ENCODE measurements at places on chromosomes 12 and 14.

DNA sequence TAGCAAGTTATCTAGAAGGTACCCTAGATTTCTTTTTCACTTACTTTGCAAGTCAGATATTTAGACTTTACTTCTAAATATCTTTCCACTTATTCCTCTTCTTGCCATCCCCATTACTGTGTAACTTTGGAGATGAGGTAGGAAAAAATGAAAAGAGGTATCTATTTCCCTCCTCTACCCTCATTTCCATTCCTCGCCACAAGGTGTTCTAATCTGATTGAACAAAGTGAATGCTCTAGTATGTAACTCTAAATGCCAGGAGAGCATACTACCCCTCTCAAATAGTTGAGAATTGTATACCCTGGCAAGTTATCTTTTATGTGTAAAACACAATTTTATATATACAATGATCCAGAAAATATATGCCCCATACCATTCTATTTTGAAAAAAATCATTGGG is 1.7 kb upstream of the LDHB start:
- DNase-seq: peak; percentile 20

- DNase-seq: no peak
Measured at GRCh38 chr12:81245458-81245857, 167.6 kb downstream of the ACSS3 start.

DNA sequence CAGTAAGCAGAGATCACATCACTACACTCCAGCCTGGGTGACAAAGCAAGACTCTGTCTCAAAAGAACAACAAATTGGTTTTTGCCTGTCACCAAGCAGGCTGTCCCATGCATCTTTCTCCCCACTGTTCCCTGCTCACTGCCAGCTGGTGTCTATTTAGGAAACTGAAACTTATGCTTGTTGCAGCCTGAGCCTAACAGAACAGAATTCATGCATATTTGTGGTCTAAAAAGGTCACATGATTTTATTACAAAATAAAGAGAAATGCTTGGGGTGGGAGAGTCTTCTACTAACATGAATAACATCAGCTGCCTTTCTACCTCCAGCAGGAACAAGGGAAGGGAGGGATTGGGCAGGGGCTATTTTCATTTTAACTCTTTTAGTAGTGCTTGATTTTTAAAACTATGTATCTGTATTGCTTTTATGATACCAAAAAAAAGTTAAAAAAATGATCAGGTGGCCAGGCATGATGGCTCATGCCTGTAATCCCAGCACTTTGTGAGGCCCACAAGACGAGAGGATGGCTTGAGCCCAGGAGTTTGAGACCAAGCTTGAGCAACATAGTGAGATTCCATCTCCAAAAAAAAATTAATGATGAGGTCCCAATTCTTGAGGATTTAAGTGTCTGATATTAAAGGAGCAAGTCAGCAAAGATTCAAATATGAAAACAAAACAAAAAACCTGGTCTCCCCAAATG is 923 bp downstream of the STAT2 start:
- peak; percentile 54 for DNase-seq

GRCh38 chr14:81446279-81447007 is 46.3 kb upstream of the STON2 start:
- no peak for DNase-seq

- DNase-seq: peak; percentile 20
Measured at GRCh38 chr14:74459289-74459946, 33.4 kb upstream of the SYNDIG1L start.

GRCh38 chr14:97264516-97265230 is 467.5 kb downstream of the VRK1 start:
- DNase-seq: no peak

DNA sequence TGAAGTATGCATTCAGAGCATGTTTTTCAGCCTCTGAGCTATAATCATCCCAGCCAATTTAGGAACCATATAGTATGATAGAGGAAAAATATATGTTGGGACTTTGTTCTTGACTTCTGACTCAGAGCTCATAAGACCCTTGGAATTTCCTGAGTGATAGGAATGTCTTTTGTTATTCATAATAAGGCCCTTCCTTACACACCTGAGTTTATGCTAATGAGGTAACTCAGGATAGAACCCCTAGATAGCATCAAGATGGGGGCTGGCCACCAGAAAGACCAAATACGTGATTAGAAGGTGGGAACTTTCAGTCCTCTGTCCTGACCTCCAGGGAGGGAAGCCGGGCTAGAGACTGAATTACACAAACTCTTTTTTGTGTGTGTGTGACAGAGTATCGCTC is 32.4 kb upstream of the PLEK2 start:
- DNase-seq: no peak

GRCh38 chr14:97013878-97014277 is 216.7 kb downstream of the VRK1 start:
- no peak for DNase-seq

- peak; percentile 33 for DNase-seq
Measured at GRCh38 chr12:57237932-57238853, 8.7 kb downstream of the SHMT2 start.

- no peak for DNase-seq
Measured at GRCh38 chr12:107844312-107844921, 69.9 kb downstream of the ASCL4 start.

- DNase-seq: no peak
Measured at GRCh38 chr14:54839701-54840119, 62.9 kb downstream of the GCH1 start.

GRCh38 chr12:24853588-24853987 is 95.3 kb downstream of the BCAT1 start:
- no peak for DNase-seq

GRCh38 chr14:94081386-94081820 is 293 bp downstream of the IFI27L1 start:
- DNase-seq: peak; percentile 58

DNA sequence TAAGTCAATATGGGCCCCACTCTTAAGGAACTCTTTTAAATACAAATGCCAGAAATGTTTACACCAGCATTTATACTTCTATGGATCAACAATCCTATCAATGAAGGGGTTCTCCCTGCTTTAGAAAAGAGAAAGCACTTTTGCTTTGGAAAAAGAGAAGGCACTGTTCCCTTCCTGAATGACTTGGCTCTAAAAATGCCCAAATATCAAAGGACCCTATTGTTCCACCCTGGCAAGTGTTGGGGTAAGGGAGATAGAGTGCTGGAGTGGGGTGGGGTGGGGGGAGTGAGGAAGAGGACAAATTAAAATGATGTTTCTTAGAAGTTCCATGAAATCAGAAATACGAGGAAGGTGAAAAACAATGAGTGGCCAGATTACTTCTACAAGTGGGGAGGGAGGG is 131.6 kb upstream of the GRIN2B start:
- no peak for DNase-seq

DNA sequence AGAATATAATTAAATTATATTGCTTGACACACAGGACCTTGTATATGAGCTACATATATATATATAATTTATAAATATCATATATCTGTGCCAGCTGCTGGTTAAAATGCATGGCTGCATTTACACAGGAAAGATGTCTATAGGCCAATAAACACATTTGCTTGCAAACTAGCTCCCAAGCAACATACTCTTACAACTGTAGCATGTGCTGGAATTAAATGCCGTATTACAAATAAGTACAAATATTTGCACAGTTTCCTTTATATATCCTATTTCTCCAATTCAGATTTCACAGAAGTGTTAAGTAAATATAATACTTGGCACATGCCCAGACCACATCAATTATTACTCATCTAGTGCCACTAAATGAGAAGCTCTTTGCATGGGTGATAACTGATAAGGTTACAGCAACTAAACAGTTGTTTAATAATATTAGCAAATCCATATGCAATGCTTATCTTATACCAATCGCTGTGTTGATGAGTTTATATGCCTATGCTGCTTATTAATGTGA is 66.7 kb upstream of the E2F7 start:
- no peak for DNase-seq
